ENCODE measurements at places on chromosomes 2 and 18.

- DNase-seq, result peak; percentile 2
Measured at GRCh38 chr2:175282300-175282699, 100.8 kb upstream of the ATP5MC3 start.

DNA sequence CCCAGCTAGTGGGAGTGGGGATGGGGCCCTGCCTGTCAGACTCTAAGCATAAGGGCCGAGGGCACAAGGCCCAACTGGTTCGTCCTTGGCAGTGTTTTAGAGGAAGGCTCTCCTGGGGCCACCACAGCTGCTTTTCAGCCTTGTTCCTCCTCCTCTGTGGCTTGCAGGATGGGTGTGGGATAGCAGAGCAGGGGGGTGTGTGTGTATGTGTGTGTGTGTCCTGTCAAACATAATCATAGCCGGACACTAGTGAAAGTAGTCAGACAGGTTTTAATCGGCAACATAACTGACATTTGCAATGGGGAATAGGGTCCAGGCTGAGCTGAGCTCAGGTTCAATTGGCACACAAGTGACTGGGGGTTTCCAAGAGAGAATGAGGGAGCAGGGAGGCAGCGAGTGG, 114.2 kb downstream of the SEPTIN10 start:
- no peak for DNase-seq

DNA sequence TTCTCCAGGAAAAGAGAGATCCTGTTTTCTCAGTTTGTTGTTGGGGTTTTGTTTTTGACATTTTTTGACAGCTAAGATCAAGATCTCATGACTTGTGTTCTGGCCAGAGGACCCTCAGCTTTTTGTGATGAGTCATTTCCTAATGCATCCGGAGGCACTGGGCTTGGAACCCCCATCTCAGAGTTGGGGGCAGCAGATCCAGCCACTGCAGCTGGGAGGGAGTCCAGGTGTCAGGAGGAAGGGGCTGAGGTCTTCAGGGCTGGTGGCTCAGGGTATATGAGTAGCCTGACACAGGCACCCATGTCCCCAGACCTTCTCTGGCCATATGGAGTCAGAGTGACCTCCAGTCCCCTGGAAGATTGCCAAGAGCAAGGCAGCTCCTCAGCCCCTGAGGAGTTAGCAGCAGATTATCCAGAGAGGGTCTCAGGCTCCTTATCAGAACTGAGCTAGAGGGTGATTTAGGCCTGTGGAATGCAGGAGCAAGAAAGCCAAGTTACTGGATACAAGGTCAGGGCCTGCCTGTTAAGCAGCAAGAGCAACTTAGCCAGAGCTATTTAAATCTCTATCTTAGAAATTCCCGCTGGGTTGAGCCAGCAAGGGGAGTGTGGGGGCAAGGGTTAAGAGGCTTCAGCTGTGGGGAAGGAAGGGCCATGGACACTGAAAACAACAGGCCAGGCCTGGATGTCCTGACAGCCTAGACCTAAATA, 62.4 kb downstream of the TANC1 start:
- no peak for DNase-seq

GRCh38 chr18:63203497-63203896, 116.1 kb downstream of the BCL2 start:
- no peak for DNase-seq

DNA sequence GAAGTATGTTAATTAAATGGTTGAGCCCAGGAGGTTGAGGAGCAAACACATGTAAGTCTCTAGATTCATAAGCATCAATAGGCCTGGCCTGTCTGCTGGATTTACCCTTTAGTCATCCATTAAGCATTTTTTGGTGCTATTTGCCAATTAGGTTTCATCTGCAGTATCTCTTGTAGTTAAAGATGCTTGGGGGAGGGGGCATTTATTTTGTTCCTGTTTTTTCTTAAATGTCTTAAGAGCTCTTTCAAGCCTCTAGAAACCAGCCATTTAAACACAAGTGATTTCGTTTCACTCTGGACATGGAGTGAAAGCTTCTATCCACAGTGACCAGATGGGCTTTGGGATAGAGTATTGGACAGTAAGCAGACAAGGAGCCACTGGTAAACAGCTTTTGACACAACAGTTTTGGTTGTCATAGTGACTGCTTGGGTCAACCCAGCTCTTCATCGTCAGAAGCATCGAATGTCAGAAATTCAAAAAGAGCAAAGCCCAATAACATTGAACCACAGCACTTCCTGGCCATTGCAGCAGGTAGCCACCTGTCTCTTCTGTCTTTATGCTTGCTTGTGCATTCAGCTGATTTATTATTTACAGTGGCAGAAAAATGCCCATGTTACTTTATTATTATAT, 4.9 kb downstream of the QPCT start:
- DNase-seq, result peak; percentile 34

DNA sequence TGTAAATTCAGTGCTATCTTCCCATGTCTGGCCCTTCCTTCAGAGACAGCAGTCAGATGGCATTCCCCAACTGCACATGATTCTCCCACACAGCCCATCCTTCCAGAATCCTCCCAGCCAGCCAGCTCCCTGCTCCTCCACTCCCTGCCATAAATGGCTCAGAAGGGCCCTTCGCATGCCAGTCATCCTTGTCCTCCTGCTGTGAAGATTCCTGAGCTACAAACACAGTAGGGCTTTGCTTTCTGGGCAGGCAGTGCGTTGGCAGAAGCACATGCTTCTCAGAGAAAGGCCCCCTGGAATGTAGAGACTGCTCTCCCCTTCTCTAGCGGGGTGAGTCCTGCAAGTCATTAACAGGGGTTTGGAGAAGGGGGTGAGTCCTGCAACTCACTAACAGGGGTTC, 71.9 kb downstream of the TEX51 start:
- no peak for DNase-seq

- DNase-seq, result no peak
Measured at GRCh38 chr2:169330555-169331198, 31.7 kb downstream of the LRP2 start.

Measured in NCI-H2107 (cell line).